ENCODE measurements at places on chromosomes 11 and 22.

DNA sequence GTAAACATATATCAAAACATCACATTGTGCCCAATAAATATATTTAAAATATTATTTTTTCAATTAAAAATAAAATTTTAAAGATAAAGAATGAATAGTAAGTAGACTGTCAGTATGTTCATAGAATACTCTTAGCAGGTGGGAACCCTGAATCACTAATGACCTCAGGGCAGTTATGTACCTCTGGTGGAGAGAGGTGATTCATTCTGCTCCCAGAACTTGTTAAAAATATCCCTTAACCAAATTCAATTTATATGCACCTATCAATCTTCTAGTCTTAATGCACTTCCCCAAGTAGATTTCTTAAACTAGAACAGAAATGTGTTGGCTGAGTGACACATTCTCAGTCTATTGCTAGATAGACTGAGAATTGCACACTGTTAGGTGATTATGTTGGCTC lies 183.9 kb upstream of the SYN3 start:
- no peak for DNase-seq

- no peak for DNase-seq
These were observed 146.2 kb downstream of the RBFOX2 start for GRCh38 chr22:35882211-35883030.

- DNase-seq, result no peak
These were observed 31.4 kb upstream of the MMP20 start for GRCh38 chr11:102656528-102656927.

- DNase-seq, result no peak
These were observed 26.7 kb downstream of the SLC5A1 start for GRCh38 chr22:32069579-32070372.

DNA sequence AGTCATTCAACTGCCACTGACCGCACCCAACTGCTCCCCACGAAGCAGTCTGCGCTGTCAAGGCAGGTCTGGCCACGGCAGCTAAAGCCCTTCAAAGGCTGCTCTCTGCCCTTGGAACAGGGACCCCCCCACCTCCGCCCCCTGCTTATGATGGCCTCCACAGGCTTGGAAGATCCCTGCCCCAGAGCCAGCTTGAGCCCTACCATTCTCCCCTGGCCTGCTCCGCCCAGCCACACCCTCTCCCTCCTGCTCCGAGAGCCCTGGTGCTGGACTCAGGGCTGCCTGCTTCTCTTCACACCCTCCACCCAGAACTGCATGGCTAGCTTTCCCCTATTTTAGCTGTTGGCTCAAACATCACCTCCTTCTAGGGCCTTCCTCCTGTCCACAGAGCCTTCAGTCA lies 19.0 kb downstream of the ZMAT5 start:
- no peak for DNase-seq

- DNase-seq, result no peak
These were observed 104.1 kb downstream of the PKNOX2 start for GRCh38 chr11:125268611-125269010.

DNA sequence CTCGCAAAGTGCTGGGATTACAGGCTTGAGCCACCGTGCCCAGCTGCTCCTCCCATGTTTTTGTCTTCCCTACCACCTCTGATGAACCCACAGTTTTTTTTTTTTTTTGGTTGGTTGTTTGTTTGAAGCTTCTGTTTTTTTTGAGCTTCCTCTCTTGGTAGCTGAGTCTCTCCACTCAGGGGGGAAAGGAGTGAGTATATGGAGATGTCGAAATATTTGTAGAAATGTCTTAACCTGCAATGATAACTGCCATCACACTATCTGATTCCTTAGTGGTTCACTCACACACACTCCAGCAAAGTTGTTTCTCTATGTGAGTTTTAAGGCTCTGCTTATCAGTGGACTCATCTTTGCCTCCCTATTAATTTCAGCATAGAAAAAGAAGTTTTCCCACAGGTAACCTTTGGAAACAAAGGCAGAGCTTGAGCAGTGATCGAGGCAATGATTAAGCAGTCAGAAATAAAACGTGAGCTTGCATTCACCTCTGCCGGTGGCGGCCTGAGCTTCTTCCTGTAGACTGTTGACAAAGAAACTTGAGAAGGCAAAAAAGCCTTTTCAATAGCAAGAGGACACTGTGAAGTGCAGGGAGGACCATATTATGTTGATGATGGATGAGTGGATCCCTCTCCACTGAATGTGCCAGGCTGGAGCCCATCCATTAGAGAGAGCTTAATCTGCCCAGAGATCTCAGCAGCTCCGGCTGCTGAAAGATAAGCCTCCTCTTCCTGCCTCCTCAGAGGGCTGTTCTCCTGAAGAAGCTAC lies 29.0 kb upstream of the RASSF10 start:
- DNase-seq, result no peak

DNA sequence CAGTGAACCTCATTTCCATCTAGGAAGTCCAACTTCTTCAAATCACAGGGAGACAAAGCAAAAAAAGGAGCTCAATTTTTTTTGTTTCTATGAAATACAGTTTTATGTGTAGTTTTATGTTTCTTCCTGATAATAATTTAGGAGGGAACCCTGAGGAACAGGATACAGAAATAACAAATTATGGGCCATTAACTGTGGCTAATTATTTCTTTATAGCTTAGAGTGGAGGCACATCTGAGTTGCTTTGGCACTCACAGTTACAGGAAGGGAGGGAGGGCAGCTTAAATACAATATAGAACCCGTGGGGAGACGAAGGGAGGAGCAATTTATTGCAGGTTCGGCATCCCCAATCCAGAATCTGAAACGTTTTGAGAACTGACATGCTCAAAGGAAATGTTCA lies 37.1 kb upstream of the HORMAD2 start:
- DNase-seq, result no peak

DNA sequence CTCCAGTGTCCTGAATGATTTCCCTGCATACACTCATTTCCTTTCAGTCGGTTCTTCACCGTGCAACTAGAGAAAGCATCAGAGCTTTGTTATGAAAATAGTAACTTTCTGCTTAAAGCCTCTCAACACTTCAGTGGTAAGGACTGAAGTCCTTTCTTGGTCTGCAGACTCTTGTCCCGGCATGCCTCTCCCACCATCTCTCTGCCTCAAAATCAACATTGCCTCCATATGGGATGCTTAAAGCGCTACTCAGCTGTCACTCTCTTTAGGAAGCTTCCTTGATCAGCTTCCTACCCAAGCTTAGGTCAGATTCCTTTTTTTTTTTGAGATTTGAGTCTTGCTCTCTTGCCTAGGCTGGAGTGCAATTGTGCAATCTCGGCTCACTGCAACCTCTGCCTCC lies 36.7 kb downstream of the APLP2 start:
- no peak for DNase-seq

DNA sequence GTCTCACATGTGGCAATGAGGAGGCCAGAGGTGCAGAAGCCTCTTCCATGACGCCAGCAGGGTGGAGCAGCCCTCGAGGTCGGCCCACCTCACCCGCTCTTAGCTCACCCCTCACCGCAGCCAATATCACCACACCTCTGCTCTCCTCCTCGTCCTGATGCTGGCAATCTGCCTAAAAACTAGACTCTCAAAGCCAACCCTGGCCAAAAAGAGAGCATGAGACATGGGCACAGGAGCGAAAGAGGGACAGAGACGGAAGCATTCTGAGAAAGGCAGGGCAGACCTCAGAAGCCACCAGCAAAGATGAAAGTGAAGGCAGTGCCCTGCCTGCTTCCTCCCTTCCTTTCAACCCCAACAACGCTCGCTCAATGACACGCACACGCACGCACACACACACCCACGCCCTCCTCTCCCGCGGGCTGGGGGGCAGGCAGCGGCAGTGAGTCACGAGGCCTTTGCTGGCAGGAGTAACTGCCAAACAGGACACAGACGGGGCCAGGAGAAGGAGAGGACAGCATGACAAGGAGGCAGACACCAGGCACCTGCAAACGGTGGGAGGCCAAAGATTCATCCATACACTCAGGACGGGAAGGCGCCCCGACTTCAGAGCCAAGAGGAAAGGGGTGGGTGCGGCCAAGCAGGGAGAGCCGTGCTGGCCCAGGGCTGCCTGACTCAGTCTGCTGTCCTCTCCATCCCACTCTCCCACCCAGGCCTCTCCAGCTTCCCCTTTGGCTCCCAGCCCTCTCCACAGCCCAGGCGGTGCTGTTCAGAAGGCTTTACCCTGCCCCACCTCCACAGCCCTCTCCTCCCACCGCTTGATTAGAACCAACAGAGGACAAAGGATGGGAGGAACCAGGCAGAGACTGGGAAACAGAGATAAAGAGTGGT lies 11.4 kb downstream of the IGSF9B start:
- DNase-seq, result no peak

DNA sequence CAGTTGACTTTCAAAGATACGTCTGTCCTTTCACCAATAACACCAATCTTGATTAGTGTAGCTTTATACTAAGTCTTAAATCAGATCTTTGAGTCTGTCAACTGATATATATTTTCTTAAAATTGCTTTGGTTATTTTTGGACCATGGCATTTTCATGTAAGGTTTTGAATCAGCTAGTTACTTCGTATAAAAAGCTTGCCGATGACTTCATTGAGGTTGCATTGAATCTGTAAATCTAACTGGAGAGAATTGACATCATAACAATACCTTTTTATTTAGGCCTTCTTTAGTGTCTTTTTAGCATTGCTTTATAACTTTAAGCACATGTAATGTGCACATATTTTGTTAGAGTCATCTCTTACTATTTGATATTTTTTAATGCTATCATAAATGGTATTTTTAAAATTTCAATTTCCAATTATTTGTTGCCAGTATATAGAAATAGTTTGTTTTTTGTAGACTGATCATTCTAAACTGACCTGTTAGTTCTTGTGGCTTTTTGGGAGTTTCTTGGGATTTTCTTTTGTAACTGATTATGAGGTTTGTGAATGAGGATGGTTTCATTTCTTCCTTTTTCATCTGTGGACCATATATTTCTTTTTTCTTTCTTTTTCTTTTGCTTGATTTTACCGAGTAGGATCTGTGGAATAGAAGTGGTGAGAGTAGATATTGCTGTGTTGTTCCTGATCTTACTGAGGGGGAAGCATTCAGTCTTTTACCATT lies 61.4 kb downstream of the DDX10 start:
- DNase-seq, result no peak

DNA sequence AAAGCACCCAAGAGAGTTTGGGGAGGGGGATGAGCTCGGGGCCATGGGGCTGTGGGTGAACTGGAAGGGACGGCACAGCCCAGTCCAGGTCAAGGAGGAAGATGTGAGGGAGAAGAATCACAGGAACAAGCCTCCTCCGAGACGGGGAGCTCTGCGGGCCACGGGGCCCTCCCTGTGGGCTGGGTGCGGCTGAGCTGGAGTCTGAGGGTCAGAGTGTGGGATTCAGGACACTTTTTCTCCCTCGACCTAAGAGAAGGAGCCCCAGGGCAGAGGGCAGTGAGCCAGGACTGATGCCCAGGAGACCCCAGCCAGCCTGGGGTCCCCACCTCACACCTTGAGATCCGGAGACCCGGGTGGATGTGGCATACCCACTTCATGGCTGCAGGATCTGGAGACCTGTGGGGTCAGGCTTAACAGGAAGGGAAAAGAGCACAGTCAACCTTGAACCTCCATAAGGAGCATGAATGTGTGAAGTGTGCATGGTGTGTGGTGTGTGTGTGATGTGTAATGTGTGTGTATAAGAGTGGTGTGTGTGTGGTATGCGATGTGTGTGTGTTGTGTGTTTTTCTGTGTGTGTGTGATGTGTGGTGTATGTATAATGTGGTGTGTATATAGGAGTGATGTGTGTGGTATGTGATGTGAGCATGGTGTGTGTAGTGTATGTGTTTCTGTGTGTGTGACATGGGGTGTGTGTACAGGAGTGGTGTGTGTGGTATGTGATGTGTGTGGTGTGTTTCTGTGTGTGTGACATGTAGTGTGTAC lies 504.6 kb downstream of the BRD1 start:
- no peak for DNase-seq

DNA sequence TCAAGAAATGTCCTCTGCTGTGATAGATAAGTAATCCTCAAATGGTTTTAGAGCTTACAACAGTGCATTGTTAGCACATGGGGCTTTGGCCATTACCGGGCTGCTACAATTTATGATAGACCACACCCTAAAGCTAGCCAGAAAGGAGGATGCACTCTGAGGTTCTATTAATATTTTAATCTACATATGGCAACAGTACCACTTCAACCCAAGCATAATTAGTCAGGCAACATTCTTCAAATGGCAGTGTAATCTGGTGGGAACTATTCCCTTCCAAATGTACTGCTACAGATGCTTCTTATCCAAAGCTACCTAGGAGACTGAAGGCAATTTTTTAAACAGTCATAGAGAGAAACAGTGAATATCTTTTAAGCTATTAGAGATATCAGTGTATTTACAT lies 697.6 kb downstream of the KCNA4 start:
- DNase-seq, result no peak

GRCh38 chr11:30206249-30206996 lies 24.4 kb upstream of the FSHB start:
- DNase-seq, result no peak
